Kidney epithelial cell (primary cell): ENCODE measurements at places on chromosomes 1 and 21. TPM values are rescaled to one million over a fixed set of nuclear protein-coding genes. Genes with fewer than 3 reads are reported as not detected.

GRCh38 chr21:46091118-46091517 is 6.8 kb upstream of the COL6A2 start:
- no peak for DNase-seq

DNA sequence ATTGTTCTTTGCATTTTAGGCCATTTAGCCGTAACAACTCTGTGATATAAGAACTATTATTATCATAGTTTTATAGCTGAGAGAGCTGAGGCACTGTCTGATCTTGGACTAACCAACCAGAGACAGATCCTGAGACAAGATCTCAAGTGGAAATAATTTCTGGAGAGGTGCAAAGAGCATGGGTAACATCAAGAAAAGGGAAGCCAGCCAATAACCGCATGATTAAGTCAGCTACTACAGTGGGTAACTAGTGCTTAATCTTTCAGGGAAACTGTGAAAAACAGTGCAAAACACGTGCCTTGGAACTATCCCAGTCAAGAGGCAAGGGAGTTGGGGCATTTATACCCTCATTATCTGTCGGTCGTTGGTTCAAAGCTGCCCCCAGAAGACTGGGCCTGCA is 105.8 kb downstream of the OMA1 start:
- DNase-seq = no peak

DNA sequence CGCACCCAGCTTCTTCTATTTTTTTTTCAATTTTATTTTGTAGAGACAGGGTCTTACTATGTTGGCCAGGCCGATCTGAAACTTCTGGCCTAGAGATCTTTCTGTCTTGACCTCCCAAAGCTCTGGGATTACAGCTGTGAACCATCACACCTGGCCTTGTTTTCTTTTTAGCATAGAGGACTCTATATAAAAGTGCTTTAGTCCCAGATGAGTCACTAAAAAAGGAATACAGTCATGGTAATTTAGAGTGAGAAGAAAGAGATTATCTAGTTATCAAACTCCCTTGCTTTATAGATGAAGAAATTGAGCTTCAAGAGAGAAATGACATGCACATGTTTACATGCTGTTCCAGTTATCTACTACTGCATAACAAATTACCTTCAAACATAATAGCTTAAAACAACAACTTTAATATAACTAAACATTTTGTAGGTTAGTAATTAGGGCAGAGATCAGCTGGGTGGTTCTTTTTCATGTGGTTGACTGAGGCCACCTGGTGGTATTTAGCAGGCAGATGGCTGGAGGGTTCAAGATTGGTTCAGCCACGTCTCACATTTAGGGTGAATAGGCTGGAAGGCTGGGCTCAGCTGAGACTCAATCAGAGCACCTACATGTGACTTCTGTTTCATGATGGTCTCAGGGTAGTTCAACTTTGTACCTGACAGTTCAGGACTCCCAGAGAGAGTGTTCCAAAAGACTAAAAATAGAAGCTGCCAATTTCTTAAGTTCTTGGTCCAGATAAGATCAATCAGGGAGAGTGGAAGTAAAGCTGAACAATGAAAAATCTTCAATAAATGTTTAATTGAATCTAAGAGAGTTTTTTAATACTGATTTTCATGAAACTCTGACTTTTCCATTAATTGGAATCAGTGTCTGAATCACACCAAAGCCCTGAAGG is 16.9 kb upstream of the MTF2 start:
- no peak for DNase-seq

- no peak for DNase-seq
Measured at GRCh38 chr1:167082511-167083027, 7.6 kb downstream of the GPA33 start.

DNA sequence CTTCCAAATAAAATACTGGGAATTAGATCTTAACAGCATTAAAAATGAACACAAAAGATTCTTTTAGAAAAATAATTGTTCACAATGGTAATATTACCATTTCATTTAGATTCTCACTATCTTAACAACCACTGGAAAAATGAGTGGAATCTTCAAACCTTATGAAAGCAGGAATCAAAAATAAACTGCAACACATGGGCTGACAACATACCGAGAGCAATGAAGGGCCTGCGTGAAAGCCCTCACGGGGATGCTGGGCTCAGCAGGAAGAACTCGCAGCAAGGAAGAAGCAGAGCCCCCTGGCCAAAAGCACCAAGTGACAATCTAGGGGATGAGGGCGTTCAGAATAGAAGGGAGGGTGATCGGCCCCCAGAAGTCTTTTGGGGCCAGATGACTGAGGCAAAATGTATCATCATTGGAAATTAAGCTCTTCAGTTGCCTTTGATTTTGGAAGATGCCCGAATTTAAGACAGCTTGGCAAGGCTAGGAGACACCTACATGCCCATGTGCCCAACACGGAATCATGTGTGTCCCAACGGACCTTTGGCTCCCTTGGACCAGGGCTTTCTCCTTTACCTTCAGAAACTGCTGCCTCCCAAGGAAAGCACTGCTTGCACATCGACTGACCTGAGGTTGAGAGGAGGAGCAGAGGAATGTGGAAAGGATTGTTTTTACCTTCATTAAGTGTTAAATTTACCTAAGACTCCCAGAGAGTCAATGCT is 103.9 kb downstream of the TGFBR3 start:
- DNase-seq = no peak

Gene ECM1
- 5.4 and 6.0 TPM in 2 replicates for total RNA-seq

DNA sequence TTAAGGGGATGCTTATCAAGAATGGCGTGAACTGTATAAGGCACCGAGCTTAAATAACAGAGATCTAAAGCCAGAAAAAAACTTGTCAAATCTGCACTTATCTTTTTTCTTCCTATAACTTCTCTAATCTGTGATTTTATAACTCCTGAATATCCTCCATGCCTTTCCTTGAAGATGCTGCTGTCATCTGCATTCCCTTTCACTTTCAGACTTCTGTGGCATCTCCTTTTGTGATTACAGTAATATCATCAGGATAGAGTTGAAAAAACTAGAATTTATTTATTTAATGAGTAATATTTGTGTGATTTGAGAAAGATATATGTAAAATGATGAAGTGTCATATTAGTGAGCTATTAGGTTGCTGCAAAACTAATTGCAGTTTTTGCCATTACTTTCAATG is 357.8 kb upstream of the PTBP2 start:
- no peak for DNase-seq

Gene IFI6
- total RNA-seq = 42.1 and 53.9 TPM in 2 replicates

DNA sequence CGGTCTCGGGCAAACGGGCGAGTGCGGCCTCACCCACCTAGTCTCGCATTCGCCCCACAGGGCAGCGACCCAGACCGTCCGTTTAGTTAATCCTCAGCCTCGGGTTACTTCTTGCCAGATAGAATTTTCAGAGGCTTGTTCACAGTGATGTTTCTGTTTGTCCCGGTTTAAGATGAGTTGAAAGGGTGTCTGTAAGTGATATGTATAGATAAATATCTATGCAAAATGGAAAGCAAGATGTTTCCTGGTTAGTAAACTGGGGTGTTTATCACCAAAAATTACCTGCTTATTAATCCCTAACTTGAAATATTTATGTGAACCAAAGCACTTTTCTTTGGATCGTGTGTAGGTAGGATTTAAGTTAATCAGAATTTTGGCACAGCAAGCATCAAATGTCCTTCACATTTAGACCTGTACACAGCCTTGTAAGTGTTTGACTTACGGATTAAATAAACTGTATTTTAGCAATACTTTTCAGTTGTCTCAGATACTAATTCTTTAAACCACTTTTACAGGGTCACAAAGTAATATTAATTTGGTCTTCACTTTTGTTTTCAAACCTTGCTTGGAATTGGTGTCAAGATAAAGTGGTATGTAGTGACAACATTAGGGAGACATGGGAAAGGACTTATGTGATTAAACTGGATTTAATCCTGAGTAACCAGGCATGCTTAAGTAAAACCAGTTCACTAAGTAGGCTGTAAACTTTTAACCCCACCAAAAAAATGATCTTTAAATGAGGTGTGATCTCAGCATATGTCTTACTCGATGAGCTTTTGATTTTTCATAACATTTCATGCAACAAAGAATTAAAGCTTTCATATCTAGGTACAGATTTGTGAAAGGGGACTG is 914 bp downstream of the ZNF326 start:
- no peak for DNase-seq

- no peak for DNase-seq
Measured at GRCh38 chr1:5571861-5572401, 420.3 kb downstream of the NPHP4 start.

DNA sequence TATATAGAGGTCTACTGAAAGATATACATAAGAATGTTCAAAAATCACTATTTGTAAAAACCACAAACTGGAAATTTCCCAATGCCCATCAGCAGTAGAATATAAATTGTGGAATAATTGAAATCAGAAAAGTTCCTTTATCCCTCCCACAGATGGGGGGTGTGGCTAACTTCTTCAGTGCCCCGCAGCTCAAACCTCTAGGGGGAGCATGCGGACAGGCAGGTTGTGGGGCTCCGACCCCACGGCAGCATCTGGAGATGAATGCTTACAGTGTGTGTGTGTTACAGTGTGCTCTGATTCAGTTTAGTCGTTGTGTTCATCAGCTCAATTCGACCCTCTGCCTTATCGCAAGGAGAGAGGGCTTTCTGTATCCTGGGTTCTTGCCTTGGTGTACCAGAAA is 262.1 kb upstream of the LRRC7 start:
- DNase-seq = no peak

DNA sequence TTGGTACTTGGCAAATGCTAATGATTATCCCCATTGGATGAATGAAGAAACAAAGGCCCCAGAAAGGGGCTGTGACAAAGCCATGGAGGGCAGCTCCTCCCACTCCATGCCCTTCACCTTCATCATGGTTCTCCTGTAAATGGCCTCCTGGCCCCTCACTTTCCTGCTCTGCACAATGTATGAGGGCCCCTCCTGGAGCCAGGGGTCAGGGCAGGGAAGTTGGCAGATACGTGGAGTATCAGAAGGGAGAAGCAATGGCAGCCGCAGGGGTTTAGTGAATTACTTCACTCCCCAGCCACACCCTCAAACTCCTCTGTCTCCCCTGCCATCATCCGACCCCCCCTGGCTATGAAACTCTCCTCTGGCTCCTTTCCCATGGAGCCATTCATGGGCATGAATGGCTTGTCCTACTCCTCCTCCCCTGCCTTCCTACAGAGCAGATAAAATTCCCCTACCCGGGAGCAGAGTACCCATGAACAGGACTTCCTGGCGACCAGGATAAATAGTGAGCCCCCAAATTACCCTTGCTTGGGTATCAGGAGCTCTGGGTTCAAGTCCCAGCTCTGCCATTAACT is 86.3 kb downstream of the CAMK2N1 start:
- DNase-seq = no peak

Gene ROR1
- total RNA-seq = 18.6 and 21.5 TPM in 2 replicates

- DNase-seq = no peak
Measured at GRCh38 chr21:15850645-15851044, 120.9 kb downstream of the USP25 start.

- DNase-seq = no peak
Measured at GRCh38 chr1:5485436-5485835, 506.8 kb downstream of the NPHP4 start.

GRCh38 chr1:40886318-40887011 is 24.3 kb upstream of the CITED4 start:
- no peak for DNase-seq

- DNase-seq = peak; percentile 9
Measured at GRCh38 chr1:111769517-111770146, 13.9 kb downstream of the DDX20 start.

Gene F13B
- total RNA-seq = not detected in 2 replicates

- DNase-seq = no peak
Measured at GRCh38 chr1:6967431-6968111, 182.3 kb downstream of the CAMTA1 start.

GRCh38 chr1:93014168-93014567 is 52.9 kb upstream of the DIPK1A start:
- DNase-seq = no peak

DNA sequence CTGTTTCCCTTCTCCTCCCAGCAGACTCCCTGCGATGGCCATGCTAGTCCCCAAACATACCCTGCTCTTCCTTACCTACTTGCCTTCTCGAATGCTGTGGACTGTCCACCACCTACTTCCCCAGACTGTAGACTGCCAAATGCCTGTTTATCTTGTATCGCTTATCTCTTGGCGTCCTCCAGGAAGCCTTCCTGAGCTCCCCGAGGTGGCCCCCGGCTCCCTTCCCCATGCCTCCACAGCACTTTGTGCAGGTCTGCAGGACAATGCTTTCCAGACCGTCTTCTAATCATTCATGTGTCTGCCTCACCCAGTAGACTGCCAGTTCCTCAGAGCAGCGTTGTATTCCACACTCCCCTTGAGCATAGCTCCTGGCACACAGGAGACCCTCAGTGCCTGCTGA is 41.7 kb downstream of the RHBG start:
- no peak for DNase-seq

GRCh38 chr21:45506836-45507522 is 35.3 kb downstream of the SLC19A1 start:
- no peak for DNase-seq

Gene GJA5
- 0.14 and 0.29 TPM in 2 replicates for total RNA-seq

DNA sequence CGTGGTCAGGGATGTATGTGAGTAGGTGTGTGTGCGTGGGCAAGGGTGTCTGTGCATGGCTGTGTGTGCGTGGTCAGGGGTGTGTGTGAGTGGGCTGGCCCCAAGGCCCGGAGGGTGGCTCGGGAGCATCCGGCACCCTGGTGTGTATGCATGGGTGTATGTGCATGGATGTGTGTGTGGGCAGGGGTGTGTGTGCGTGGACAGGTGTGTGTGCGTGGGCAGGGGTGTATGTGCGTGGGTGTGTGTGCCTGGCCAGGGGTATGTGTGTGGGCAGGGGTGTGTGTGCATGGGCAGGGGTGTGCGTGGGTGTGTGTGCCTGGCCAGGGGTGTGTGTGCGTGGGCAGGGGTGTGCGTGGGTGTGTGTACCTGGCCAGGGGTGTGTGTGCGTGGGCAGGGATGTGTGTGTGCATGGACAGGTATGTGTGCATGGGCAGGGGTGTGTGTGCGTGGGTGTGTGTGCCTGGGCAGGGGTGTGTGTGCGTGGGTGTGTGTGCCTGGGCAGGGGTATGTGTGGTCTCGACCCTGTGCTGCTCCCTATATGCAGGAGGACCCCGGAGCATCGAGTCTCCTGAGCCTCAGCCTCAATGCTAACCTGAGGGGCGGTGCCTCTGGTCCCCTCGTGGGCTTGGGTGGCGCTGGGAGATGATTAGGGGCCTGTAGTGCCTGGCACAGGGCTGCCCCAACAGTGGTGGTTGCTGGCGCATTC is 16.3 kb downstream of the ARHGEF16 start:
- DNase-seq = no peak

Gene ADGRL4
- 21.8 and 23.8 TPM in 2 replicates for total RNA-seq

DNA sequence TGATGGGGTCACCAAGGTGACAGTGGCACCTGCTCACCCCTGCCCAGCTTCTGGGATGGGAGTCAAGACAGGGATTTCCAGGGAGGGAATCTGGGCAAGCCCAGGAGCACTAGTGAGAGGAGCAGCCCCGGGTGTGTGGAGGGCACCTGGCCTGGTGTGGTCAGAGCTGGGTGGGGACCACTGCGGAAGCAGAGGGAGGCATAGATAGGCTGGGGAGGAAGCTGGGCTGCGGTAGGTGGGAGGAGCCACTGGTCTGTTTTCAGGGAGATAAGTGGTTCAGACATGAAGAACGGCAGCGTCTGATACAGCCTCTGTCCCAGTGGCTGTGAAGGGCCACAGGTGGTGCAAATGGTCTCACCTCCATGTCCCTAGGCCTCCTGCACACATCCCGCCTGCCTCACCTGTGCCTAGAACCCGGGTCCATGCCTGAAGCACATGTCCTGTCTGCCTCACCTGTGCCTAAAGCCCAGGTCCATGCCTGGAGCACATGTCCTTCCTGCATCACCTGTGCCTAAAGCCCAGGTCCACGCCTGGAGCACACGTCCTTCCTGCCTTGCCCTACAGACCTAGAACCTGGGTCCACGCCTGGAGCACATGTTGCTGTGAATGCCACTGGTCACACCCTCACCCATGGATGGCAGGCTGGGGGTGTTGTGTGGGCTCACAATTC is 325.9 kb upstream of the AJAP1 start:
- DNase-seq = no peak
